NCI-H1417 (cell line): ENCODE measurements at places on chromosomes 5 and 9.

DNA sequence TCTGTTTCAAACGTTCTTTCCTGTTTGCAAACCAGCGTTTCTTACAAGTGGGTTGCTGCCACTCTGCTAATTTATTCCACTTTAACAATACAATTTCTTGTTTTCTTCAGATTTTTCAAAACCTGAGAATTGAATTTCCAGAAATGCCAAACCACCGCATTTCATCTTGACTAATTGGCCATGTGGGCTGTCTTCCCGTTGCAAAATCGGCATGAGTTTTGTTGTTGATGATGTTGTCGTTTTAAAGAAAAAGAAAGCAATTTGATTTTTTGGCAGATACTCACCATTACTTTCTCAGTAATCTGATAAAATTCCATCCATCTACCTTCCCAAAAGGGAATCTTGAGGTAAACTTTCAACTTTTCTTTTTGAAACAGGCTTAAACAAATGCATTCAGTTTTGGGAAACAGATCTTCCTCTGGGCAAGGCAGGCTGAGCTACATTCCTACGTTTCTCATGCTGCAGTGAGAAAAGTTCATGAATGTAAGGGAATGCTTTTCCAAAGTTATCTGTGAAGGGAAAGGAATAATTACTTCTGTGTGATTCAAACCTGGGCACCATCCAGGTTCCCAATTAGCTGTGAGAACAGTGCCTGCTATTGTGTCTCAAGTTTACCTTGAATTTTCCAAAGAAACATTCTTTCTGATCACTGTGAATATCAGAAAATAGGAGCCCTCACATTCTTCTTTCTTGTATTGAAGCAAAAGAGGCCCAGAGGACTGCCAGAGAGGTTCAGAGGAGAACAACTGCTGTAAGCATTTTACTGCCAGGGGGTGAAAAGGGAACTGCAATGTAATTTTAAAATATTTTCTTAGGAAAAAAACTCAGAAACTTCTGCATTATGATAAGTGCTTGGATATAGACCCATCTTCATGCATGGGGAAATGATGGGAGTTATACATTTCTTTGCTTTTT, 100.7 kb upstream of the TUT7 start:
- DNase-seq = no peak

GRCh38 chr5:150514708-150515211, 6.8 kb downstream of the NDST1 start:
- DNase-seq = no peak

DNA sequence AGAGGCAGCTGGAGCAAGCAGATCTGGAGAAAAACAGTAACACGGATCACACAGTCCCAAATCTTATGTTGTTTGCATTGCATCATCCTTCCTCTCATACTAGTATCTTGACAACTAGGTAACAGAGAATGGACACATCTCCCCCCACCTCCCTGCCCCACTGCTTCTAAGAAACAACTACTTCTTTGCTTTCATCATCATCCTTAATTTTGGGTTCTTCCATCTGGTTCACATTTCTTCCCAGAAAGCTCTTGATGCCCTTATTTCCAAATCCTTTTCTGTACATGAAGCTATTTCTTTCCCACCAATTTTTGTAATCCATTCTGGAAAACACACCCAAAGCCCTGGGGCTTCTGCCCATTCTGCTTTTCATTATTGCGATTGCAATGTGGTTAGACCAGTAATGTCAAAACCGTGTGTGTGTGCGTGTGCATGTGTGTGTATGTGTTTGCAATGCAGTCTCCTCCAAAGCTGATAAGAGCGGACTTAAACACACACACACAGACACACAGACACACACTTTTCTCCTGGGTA, 254.7 kb upstream of the SLC30A5 start:
- DNase-seq = no peak

- DNase-seq = no peak
Observed at GRCh38 chr9:94498801-94499453, 56.0 kb upstream of the PCAT7 start.

- no peak for DNase-seq
Observed at GRCh38 chr5:18195910-18196309, 561.6 kb downstream of the TAF11L14 start.

DNA sequence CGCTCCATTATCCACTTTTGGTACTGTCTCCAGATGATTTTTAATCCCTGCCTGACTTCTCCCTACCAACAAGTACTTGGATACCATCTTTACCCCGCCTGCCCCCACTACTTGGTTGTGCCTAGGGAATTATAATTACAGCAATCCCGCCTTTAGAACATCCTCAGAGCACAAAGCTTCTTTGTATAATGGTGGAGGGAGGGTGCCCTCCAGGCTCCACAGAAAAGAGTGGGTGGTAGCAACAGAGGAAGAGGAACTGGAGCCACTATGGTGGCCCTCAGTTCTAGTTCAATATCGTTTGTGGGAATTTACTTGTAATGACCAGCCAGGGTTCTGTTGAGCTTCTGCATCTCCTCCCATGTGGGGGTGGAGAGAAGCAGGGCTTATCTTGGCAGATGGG, 79.0 kb upstream of the RNF38 start:
- DNase-seq = no peak

DNA sequence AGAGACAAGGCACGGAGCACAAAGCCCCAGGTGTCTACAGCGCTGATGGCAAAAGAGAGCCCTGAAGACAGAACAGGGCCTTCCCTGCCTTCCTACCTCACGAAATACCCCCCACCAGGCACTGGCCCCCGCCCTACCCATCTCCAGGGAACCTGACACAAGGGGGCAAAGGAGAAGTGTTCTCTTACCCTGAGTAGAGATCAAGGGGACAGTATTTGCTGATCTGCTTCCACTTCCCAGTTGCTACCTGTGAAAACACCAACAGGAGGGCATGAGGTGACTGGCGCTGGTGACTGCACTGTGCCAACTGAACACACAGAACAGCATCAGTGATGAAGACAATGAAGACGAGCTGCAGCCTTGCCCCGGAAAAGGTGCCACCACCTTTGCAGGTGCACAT, 27.4 kb downstream of the IPPK start:
- DNase-seq = no peak

DNA sequence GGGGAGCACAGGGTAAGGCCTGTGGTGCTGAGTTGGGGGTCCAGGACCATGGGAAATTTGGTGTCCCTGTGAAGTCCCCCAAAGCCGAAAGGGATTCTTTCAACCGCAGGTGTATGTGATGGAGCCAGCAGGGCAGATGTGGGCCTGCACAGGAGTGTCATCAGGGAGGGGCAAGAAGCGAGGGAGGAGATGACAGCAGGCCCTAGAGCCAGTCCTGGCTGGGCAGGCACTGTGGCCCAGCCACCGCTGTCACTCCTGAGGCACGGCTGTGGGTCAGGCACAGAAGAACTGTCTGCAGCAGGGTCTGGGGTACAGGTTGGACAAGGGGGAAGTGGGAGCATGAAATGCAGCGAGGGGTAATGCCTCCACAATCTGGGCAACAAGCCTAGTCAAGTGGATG, 4.8 kb downstream of the HK3 start:
- no peak for DNase-seq

- no peak for DNase-seq
Observed at GRCh38 chr9:107740088-107740980, 250.8 kb upstream of the KLF4 start.

DNA sequence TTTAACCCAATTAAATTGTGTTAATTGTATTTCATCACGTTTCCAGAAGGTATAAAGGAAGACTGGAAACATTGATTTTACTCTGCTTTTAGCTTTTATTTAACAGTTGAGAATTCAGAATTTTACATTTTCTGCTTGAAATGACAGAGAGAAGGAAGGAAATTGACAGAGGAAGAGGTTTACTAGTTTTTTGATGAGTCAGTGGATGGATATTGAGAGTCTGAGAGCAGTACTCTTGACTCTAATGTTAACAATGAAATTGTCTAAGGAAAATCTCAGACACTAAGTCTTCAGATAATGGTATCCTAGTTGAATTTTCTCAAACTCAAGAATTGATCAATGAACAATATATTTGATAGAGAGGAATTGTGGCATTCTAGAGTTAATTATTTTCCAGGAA, 60.6 kb downstream of the IPO11 start:
- no peak for DNase-seq

DNA sequence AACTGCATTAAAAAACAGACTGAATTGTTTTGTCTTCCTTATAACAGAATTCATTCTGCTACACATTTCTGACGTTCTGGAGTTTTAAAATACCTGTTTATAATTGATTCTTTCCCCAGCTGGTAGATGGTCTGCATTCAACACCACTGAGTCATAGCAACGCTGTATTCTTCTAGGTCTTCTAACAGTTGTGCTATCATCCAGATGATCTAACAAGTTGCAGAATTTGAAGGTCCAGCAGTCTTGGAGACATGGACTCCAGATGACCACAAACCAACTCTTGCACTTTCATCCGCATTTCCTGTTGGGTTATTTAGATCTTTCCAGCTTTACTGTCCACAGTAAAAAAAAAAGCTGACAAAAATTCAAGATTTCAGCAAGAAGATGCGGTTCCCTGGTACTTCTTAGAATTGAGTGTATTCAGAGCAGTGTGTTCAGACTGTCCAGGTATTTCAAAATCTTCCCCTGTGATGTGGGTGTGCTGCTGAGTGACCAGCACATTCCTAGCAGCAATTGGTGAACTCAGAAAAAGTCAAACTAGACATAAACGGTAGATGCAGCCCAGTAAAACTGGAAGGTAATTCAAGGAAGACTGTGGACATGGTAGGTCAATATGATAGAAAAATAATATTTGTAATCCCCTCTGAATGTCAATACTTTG, 50.2 kb downstream of the CSNK1A1 start:
- DNase-seq = no peak

DNA sequence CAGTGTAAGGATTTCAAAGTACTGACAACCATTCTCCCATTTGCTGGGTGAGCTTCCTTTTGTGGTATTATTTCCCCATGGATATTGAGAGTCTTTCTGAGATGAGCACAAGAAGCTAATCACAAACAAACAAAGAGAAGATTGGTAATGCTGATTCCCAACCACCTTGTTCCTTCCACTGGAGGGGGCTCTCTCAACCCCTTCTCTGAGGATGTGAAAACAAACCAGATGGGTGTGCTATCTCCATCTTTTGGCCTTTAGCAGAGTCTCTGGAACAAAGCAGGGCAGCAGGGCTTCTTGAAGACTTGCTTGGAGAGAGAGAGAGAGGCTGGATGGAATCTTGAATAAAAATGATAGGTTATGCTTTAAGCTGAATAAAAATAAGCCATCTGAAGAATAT, 576.7 kb upstream of the ZNF462 start:
- DNase-seq = peak; percentile 2

GRCh38 chr5:175129121-175129520, 314.9 kb downstream of the DRD1 start:
- DNase-seq = no peak

DNA sequence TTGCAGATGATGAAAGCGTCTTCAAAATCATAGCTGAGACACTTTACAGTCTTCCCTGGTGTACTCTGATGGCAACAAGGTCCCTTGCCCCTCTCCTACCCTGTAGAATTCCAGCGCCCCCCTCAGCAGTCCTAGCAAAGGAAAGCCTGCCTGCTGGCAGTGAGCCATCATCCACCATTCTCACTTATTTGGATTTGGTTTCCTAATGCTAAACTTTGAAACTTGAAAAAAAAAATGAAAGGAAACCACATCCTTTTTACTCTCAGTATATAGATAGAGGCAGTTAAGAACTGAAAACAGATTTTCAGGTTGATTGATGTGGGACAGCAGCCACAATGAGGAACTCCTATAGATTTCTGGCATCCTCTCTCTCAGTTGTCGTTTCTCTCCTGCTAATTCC, at the start of gene GZMA:
Gene GZMA (plus strand): TSS at position 299 of the 400 bp plus-strand sequence. CDS start 37 bp downstream, at position 336.
- DNase-seq = no peak

- no peak for DNase-seq
Observed at GRCh38 chr9:3517377-3518048, 8.3 kb downstream of the RFX3 start.

DNA sequence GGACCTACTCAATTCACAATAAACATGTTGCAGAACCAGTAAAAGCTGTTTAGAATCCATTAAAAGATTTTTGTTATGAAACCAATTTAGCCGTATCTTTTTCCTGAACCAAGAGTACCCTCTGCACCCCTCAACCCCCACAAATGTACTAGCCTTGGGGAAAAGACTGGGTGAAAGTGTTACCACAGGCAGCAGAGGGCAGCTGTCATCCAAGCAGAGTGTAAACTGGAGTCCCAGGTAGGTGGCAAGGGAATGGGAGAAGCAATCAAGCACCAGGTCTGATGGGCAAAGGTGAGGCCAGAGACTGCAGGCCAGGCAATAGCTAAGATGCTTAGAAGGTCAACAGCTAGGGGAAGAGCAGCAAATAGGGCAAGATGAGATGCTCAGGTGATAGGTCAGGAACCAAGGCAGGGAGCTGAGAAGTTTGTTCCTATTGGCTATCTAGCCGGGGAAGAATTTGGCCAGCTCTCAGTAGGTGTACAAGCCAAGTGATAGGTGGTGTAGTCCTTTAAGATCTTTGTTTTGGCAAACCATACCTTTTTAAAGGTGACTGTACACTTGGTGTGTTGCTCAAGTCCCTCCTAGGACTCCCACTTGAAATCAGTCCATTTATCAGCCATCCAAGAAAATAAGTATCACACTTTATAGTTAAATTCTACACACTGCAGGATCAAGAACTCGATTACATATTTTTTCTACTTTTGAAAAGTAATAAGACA, 77.8 kb upstream of the CCDC112 start:
- DNase-seq = no peak

DNA sequence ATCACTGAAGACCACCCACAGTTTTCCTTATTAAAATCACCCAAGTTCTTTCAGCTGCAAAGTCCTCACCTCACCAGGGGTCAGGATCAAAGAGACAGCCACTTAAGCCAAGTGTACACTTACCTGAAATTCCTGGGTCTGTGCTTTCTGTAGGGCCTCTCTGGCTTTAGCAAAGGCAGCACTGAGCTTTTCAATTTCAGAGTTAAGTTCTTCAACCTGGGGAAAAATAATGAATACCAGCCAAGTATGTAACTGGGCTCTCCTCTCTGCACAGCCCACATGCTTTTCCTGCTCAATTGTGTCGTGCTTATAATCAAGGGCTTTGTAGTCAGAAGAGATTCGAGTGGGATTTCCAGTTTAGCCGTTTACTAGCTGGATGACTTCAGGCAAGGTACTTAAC, 55.1 kb downstream of the CDK5RAP2 start:
- DNase-seq = no peak

GRCh38 chr9:131732636-131733289, 7.1 kb downstream of the RAPGEF1 start:
- no peak for DNase-seq

DNA sequence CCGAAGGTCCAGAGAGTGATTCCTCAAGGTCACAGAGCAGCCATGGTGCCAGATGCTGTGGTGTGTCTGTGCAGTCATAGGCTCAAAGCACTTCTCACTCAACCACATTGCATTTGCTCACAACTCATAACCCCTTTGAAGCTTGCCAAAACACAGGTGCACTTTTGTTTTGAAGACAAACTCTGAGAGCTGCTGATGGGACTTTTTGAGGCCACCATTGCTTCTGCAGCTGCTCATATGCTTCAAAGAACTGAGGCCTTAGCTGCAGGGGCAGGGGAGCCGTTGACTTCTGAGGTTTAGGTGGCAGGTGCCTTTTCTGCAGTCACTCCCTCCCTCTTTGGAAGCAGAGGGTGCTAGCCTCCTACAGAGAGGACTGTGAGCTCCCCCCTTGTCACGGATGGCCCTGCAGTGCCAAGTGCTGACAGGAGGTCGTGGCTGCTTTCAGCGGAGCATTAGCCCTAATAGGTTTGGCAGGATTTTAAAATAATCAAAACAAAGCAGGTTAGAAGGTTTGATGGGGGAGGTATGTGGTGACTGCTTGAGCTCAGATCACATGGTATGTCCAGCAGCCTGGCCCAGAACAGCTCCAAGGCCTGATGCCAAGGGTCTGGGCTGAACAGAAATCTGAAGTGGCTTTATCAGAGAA, 232.1 kb downstream of the MAN2A1 start:
- peak; percentile 10 for DNase-seq
